Activated CD4-positive, alpha-beta T cell treated with anti-CD3 and anti-CD28 coated beads for 36 hours (primary cell): ENCODE measurements at places on chromosomes 16 and 17. TPM values are rescaled to one million over a fixed set of nuclear protein-coding genes. Genes with fewer than 3 reads are reported as not detected.

TNP2 gene
- not detected for total RNA-seq

DNAH2 gene
- not detected for total RNA-seq

GNG13 gene
- not detected for total RNA-seq

QRICH2 gene
- total RNA-seq, result 0.63 TPM

KLHL10 gene
- 0.19 TPM for total RNA-seq

NSMCE1 gene
- 127 TPM for total RNA-seq

CEP95 gene
- total RNA-seq, result 40.5 TPM

LGALS9B gene
- total RNA-seq, result not detected

PNPO gene
- total RNA-seq, result 29.7 TPM

CLDN6 gene
- not detected for total RNA-seq

ZNF319 gene
- 5.3 TPM for total RNA-seq

TRAPPC2L gene
- 43.3 TPM for total RNA-seq

PAM16 gene
- 67.8 TPM for total RNA-seq

FOXF1 gene
- not detected for total RNA-seq

CPHXL2 gene
- total RNA-seq, result not detected

KRTAP1-1 gene
- total RNA-seq, result not detected

PYDC1 gene
- not detected for total RNA-seq

GALR2 gene
- total RNA-seq, result 5.9 TPM

ACAP1 gene
- 375 TPM for total RNA-seq

WFIKKN2 gene
- not detected for total RNA-seq

EPX gene
- total RNA-seq, result not detected

EVPL gene
- 0.16 TPM for total RNA-seq

CCL4L2 gene
- 4.8 TPM for total RNA-seq

CCL13 gene
- not detected for total RNA-seq

NPIPB8 gene
- total RNA-seq, result not detected

CCL17 gene
- total RNA-seq, result 1.4 TPM

ERBB2 gene
- total RNA-seq, result 5.8 TPM

SPATA22 gene
- total RNA-seq, result 0.44 TPM

UNC13D gene
- total RNA-seq, result 133 TPM

RHBDL3 gene
- total RNA-seq, result not detected

OSGIN1 gene
- 0.75 TPM for total RNA-seq

THRA gene
- total RNA-seq, result 12.9 TPM

EFCAB5 gene
- 0.27 TPM for total RNA-seq

WBP2 gene
- 74.1 TPM for total RNA-seq

CARD14 gene
- not detected for total RNA-seq

SLC7A6 gene
- 58.7 TPM for total RNA-seq

KIF18B gene
- 38.9 TPM for total RNA-seq

ATP2C2 gene
- not detected for total RNA-seq
